NCI-H146 (cell line): ENCODE measurements at places on chromosomes 12 and 14.

DNA sequence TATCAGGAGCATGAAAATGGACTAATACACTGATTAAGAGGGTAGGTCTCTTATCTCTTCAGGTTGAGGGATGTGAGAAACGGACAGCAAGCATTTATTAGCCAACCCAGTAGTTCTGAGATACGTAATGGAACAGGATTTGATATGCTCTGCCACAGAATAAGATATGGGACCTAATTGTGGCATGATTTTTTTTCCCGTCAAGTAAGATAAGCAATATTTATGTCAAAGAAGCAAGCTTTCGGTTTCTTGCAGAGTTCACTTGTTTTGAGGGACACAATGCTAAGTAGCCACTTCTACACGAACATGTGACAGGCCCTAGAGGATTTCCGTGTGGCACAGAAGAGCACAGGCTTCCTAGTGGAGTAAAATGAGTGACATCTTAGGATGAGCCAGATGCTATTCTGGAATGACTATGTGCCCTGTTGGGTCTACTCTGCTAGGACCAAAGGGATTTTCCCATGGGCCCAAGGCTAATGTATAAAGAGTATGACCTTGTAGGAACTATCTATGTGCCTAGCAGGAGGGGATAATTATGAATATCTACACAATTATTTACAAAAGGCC lies 57.9 kb downstream of the SLC38A1 start:
- no peak for DNase-seq

DNA sequence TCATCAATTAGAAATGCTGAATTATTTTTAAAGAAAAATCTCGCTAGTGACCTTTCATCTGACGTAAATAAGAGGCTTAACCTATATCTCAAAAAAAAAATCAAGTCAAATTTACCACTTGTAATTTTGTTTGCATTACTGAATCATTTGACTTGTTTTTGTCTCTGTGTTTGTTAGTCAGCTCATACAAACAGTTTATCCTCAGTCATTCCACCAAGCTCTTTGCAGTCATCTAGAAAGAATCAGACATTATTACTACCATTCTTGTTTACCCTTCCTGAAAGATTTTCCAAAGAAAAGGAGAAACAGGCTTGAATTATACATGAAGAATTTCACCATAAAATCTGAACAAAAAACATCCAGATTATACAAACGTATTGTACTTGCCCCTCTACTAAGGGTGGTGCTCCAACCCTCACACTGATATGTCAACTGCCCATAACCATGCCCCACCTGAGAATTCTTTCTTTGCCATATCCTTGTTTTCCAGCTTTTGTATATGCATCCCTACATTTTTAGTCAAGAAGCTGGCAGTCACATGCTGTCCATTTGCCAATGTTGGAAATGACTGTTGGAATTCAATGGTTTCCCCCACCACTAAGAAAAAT lies 257.2 kb downstream of the PAWR start:
- DNase-seq, result no peak

DNA sequence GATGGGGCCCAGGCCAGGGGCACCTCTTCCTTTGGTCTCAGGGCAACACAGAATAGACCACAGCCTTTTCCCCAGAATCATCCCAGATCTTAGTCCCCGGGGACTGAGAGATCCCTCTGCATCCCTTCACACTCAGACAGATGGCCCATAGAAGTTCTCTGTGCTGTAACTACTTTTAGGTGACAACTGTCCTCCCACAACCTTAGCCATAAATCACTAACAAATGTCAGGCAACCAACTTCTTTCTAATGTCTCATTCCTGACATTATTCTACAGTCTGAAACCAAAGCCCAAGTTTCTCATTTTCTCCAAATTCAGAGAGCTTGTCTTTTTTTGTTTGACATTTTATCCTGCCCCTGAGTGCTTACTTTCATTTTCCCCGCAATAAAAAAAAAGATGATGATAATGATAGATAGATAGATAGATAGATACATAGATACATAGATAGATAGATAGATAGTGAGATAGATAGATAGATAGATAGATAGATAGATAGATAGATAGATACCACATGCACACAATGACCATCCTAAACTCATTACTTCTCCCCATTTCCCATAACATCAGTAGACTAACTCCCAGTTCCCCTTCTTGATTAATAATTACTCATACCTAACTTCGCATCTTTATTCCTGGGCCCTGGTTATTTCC lies 28.6 kb downstream of the DUSP6 start:
- DNase-seq, result no peak

- no peak for DNase-seq
Measured at GRCh38 chr12:69039911-69040310, 106.9 kb upstream of the CPM start.

- no peak for DNase-seq
Measured at GRCh38 chr12:79451978-79452377, 238.8 kb downstream of the PAWR start.

- DNase-seq, result no peak
Measured at GRCh38 chr12:30025317-30025716, 241.6 kb upstream of the TMTC1 start.

- peak; percentile 84 for DNase-seq
Measured at GRCh38 chr12:53757101-53757770, 5.5 kb upstream of the CISTR start.

GRCh38 chr14:79740066-79740601 lies 471.2 kb downstream of the DIO2 start:
- no peak for DNase-seq

- DNase-seq, result no peak
Measured at GRCh38 chr12:115398311-115398781, 714.4 kb upstream of the TBX3 start.

DNA sequence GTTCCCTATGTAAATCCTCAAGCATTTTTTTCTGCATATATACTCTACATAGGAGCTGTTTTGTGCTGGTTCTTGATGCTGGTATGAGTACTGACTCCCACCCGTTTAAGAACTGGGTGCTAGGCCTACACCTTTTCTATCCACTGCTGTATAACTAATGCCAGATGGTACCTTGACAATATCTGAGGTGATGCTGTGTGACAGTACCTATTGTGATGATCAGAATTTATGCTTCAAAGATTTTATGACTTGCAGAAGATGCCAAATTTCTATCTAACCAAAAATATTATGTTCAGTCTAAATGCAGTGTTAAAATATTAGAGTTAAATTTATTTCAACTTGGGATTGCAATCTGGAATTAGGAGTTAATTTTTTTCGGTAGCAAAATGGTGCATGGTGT lies 272.3 kb upstream of the NOVA1 start:
- no peak for DNase-seq

GRCh38 chr12:18320036-18320617 lies 58.8 kb downstream of the PIK3C2G start:
- peak; percentile 65 for DNase-seq

- no peak for DNase-seq
Measured at GRCh38 chr14:68919129-68919927, 59.8 kb downstream of the ACTN1 start.

GRCh38 chr14:80933686-80934085 lies 7.9 kb downstream of the CEP128 start:
- DNase-seq, result no peak

- DNase-seq, result peak; percentile 94
Measured at GRCh38 chr12:49789992-49790391, 38.2 kb downstream of the NCKAP5L start.

- no peak for DNase-seq
Measured at GRCh38 chr12:48419116-48419935, 53.0 kb upstream of the ANP32D start.

GRCh38 chr12:31742891-31743290 lies 14.1 kb upstream of the AMN1 start:
- no peak for DNase-seq

DNA sequence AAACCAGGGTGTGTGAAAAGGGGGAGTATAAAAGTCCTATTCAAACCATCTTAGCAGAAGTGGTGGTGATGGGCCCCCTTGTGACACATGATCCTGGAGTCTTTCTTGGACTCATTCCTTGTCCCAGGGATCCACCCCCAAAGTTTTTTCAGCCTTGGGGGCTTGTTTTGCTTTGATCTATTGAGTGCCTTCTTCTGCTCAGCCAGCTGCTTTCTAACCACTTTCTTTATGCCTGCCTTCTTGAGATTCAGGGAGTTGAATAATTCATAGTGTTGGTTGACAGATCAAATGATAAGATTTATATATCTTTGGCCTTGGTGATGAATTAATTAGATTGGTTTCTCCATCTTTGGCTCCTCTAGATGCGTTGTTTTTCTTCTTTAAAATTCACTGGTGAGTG lies 926.7 kb downstream of the DIO2 start:
- no peak for DNase-seq

- no peak for DNase-seq
Measured at GRCh38 chr12:11762723-11763326, 113.4 kb downstream of the ETV6 start.

GRCh38 chr12:66187036-66187435 lies 2.0 kb upstream of the IRAK3 start:
- DNase-seq, result no peak

DNA sequence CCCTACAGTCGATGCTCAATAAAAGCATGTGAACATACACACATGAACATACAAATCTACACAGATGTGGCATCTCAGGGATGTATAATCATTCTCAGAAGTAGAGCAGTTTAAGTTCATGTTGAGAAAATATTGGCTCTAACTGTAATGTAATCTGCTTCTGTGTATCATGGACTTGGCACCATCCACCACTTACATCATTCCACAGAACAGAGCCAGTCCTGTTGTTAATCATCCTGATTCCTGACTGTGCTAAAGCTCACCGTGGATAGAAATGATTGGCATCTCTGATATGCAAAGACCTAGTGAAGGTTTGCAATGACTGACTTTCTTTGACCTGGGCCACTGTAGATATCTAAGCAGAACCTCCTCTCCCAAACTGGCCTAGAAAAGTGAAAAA lies 1141.3 kb downstream of the BCL11B start:
- no peak for DNase-seq

DNA sequence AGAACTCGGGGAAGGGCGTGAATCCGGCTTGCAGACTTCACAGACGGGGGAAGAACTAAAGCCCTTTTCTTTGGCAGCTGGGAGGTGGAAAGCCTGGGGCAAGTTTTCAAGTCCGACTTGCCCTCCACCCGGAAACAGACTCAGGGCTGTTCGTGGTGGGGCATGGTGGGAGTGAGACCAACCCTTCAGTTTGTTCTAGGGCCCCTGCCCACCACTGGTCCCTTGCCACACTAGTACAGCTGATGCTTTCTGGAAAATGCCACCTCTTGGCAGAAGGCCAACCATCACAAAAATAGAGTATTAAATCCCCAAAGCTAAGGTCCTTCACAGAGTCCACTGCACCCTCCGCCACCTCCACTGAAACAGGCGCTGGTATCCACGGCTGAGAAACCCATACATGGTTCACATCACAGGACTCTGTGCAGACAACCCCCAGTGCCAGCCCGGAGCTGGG lies 50.4 kb upstream of the DDX11 start:
- DNase-seq, result no peak

- no peak for DNase-seq
Measured at GRCh38 chr14:36451310-36452065, 68.5 kb downstream of the NKX2-1 start.

GRCh38 chr14:40393143-40393542 lies 960.9 kb upstream of the FBXO33 start:
- no peak for DNase-seq

DNA sequence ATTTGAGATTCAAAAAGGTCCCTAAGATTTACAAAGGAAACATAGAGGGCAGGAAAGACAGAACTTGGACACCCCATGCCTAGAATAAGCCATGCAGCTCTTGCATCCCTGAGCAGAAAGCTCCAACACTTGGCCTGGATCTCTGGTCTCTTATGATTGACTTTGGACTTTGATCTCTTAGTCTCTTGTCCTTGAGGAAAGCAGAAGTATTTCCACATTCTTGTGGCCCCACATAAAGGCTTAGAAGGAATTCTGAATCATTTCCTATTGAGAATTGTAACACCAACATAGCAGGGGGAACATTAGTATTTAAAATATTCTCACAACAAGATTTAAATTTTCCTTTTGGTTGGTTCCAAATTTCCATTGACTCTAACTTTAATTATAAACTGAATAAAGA lies 283.7 kb upstream of the PRKD1 start:
- no peak for DNase-seq

DNA sequence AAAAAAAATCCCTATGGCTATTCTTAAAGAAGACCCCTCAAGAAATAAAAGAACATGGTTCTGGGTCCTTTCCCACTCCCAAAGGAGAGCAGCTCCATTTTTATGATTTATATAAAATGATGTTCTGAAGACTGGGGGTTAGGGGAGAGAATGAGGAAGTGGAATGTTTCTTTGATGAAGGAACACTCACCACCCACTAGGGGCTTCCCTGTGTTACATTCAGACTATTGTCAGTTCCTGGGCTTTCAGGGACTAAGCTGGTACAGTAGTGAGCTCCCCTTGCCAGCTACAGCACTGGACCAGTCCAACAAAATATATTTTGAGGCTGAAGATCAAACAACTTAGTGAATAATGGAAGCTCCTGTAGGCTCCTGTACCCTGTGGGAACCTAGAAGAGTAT lies 98.9 kb downstream of the HMGA2 start:
- no peak for DNase-seq

DNA sequence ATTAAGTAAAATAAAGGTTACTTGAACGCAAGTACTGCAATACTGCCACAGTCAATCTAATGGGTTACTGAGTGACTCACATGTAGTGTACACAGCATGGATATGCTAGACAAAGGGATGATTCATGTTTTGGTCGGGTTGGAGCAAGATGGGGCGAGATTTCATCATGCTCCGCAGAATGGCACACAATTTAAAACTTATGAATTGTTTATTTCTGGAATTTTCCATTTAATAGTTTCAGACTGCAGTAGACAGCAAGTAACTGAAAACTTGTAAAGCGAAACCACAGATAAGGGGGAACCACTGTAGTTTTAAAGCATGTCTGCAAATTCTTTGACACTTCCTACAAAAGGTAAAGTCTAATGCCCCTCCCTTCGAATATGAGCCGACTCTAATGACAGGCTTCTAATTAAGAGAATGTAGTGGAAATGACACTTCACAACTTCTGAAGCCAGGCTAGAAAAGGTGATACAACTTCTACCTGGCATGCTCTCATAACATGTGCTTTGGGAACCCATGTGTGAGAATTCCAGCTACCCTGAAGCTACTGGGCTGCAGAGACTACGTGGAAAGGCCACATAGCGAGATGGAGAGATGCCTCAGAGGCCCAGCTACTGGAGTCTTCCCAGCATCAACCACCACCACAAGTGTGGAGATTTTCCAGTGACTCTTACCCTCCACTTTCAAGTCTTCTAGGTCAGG lies 13.9 kb upstream of the TCP11L2 start:
- no peak for DNase-seq

- DNase-seq, result no peak
Measured at GRCh38 chr14:100302616-100303015, 3.6 kb downstream of the SLC25A29 start.

DNA sequence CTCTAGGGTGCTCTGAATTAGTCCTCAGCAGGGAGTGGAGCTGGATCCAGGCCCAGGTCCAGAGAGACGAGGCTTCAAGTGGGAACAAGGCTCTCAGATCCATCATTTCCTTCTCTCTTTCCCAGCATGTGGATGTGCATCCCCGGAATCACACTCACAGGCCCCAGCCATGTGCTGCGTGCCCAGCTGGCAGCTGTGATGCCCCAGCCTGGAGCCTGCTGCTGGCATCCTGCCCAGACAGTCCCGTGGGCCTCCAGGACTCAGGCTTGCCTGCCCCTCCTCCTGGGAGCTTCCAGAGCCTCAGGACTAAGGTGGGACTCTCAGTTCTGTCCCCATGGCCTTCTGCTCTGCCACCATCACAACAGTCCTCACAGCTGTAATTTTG lies 6.2 kb upstream of the KRT84 start:
- DNase-seq, result no peak

- DNase-seq, result peak; percentile 39
Measured at GRCh38 chr12:80413462-80413861, 30.6 kb upstream of the PTPRQ start.

- DNase-seq, result no peak
Measured at GRCh38 chr14:104571246-104571645, 8.3 kb upstream of the C14orf180 start.
